Activated CD8-positive, alpha-beta memory T cell treated with anti-CD3 and anti-CD28 coated beads for 1 hour (primary cell): ENCODE measurements at places on chromosomes 6 and 20.

GRCh38 chr20:6718662-6719368 is 48.7 kb upstream of the BMP2 start:
- DNase-seq: no peak

- DNase-seq: no peak
Measured at GRCh38 chr6:87558446-87558845, 31.3 kb downstream of the RARS2 start.

DNA sequence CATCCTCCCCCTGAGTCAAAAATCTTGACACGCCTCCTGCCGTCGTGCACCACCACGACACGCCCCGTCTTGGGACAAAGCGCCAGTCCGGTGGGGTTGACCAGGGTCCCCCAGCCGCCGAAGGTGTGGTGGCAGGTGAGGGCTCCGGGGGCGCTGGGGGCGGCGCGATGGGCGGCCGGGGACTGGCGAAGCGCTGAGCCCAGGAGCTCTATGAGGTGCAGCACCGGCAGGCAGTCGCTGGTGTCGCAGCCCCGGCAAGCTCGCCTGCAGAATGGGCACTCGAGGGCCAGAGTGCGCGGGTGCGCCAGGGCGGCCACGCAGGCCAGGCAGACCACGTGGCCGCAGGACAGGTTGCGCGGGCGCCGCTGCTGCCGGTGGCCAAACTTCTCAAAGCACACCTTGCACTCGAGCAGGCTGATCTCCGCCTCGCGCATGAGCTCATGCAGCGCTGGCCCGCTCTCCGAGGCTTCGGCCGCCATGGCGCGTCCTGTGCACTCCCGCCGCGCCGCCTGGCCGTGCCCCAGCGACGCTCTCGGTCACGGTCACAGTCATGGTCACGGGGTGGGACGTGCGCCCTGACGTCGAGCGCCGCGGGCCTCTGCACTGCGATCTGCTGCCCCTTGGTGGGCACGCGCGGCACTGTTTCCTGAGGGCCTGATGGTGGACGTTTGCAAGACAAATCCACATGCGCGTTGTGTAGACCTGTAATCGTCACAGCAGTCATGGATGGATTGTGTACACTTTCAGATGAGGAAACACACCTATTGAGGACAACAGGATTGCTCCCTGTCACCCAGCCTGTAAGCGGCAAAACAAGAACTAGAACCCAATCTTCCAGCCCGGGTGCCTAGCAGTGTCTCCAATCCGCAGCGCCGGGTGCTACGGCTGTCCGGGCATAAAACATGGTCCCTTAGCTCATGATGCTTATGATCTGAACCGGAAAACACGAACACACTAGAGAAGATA is at the start of gene NHLRC1:
NHLRC1 (minus strand) TSS at position 550 of the 966 bp plus-strand sequence; CDS start at position 479, 71 bp downstream.
- DNase-seq: peak; percentile 20

DNA sequence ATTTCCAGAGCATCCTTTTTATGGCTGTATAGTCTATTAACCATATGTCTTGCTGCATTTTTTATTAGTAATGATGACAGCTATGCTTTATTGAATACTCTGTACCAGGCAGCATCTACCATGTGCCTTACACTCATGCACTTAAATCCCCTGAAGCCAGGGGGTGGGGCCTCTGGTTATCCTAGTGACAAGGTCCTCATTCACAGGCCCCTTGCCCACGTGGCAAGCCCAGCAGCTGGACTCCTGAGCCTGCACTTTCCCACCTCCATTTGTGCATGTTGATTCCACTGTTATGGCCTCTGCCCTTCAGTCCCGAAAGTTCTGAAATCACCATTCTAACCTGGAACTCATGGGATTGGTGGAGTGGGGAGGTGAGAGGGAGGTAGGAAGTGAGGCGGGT is 22.3 kb downstream of the ACTR5 start:
- no peak for DNase-seq
